NCI-H1092 (cell line): ENCODE measurements at places on chromosomes 2 and 18.

- DNase-seq = no peak
These were observed 9.1 kb downstream of the AGXT start for GRCh38 chr2:240877460-240878340.

- no peak for DNase-seq
These were observed 155.9 kb downstream of the DIS3L2 start for GRCh38 chr2:232117413-232117812.

DNA sequence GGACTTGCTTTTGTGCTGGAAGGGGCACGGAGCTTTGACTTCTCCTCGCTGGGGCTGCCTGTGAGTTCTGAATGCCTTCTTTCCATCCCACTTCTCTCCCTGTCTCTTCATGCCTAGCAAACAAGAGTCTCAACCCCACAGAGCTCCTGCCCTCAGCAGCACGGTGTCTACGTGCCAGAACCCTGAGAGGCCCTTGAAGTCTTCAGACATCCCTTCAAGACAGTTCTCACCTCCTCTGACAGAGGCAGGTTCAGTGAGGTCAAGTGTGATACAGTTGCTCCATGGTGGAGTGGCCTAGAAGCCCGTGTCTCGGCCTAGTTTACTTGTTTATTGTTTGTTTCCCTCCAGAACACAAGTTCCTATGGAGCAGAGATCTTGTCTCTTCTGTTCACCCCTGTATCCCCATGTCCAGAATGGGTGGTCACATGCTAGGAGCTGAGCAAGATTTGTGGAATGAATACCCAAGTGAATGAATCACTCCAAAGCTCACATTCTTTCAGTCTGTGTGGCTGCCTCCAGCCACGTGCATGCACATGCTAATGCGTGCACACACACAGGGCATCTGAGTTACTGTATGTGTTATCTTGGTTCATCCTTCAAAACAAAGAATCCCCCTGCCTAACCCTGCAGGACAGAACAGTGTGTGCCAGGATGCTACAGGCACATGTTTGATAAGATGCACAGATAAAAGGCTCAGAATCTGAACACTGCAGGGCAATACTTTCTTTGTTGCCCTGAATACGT is 391.6 kb downstream of the NBAS start:
- DNase-seq = no peak

DNA sequence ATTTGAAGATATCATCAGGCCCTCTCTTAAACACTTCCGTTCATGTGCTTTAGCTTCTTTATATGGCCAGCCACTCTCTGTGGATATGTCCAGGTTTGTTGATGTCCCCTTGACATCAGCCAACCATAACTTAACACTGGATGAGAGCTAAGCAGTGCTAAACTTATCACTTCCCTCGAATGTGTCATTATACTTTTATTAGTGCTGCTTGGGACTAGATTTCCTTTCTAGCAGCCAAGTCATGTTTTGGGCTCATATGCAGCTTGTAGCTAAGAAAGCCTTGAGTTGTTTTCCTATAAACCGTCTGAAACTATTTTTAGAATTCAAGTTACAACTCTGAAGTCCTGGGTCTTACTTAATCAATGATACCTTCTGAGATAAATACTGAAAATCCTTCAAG is 144.8 kb upstream of the TNP1 start:
- no peak for DNase-seq

DNA sequence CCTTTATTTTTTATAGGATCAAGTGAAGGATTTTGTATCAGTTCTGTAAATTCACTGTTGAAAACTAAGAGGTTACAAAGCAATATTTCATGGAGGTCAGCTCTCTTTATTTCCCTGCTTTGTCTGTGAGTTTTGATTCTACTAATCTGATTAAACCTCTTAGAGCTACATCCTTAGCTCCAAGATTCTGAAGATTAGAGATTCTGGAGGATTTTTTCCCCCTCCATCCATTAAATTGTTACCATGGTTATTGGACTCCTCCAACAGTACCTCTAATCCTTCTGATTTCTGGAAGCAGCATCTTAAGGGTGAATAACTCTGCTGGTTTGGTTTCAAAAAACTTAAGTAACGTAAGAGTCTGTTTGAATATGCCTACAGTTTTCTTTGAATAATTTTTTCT is 110.0 kb downstream of the TANC1 start:
- DNase-seq = no peak

GRCh38 chr2:64325852-64326577 is 127.9 kb upstream of the LGALSL start:
- no peak for DNase-seq

DNA sequence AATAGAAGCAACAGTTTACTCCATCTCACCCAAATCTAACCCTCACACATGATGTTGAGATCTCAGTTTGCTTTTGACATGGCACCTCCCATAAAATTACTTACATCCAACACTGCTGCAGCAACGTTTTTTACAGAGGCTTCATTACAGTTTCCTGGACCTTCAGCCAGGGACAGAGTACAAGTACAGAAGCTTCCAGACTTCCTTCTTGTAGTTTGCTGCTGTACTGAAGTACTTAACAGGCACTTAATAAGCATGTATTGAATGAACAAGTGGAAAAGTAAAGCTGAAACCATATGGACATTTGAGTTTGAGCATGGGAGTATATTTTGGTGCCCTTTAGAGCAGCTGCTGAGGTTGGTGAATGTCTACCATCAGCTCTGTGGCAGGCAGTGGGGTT is 514.2 kb downstream of the PTPRM start:
- no peak for DNase-seq

DNA sequence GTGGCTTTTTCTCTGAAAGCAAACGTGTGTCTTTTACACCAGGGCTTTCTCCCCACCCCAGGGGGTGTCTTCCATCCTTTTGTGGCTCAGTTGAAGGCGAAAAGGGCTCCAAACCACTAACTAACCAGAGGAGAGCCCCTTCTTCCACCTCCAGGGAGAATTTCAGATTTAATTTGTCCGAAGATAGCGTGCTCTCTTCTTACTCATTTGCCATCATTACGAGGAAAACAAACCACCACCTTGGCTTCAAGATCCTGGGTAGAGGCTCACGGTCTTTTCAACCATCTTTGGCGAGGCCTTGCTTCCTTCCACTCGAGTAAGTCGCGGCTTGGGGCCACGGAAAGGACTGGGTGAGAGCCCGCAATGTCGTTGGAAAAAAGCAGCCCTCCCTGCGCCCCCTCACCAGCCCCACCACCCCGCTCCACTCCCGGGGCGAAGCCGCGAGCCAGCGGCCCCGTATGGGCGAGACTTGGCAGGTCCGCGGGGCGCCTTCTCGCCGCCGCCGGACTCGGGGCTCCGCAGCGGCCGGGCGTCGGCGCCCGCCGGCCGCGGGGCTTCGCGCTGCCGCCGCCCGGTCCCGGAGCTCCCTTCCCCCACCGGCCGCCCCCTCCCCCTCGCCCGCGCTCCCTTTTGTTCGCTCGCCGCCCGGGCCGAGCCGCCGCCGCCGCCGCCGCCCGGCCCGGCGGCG is 1.7 kb upstream of the ZNF532 start:
- peak; percentile 61 for DNase-seq

GRCh38 chr2:42951263-42951938 is 159.0 kb upstream of the HAAO start:
- no peak for DNase-seq

DNA sequence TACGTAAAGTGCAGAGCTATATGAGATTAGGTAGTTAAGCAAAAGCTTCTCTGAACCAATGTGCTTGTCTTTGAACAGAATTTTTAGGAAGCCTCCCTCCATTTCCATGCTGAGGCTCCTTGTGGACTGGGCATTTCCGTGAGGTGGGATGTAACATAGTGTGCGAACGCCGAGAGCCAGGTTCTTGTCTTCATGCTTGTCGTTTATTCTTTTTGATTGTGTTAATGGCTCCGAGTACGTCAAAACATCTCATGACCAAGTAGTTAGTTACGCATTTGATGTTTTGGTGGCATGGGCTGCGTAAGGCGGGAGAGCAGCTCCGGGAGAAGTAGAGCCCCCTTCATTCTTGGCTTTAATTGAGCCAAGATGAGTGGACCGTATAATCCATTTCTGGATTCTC is 32.9 kb downstream of the DGKD start:
- DNase-seq = no peak

- DNase-seq = no peak
These were observed 109.5 kb downstream of the LOXHD1 start for GRCh38 chr18:46547520-46547919.

GRCh38 chr2:200364142-200364541 is 57.6 kb downstream of the SPATS2L start:
- DNase-seq = no peak

DNA sequence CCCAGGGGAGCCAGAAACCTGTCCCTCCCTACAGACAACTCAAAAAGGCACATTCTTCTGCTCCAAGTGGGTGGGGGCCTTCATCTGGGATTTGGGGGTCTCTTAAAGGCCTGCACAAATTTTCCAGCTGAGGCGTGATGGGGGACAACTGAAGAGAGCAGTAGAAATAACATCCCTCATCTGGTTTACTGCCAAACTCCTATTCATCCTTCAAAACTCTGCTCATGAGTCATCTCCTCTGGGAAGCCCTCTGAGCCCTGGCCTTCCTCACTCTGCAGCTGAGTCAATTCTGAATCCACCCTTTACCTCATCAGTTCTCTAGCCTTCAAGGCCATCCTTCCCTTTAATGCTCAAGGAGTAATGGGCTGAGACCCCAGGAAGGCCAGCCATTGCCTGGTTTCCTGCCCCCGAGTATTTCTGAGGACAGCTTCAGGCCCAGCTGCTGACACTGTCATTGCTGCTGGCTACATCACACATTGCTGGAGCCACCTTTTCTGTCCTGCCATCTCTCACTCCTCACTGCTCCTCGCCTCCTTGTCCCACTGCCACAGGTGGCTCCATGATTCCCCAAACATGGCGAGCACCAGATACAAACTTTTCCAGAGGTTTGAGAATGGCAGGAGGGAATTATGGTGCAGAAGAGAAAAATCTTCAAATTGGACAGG is 32.2 kb upstream of the GLI2 start:
- DNase-seq = no peak

DNA sequence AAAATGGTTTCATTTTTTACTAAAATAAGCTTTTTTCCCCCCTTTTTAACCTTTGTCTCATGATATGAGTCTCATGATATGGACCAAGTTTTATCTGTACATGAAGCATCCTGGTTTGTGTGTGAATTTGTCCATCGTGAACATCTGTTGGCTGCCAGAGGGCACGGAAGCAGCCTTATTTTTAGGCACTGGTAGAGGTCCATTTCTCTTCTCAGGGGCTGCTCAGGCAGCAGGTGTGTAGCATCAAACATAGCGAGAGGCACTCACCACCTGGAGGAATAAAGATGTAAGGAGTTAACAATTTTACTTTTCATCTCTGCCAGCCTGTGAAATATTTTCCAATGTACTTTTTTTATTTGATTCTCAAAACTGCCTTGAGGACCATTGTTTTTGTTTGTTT is 134.5 kb downstream of the RHBDD1 start:
- DNase-seq = no peak

GRCh38 chr18:4455113-4455811 is at the start of gene DLGAP1:
DLGAP1 (minus strand) TSS chr18:4455307.
- peak; percentile 20 for DNase-seq

GRCh38 chr2:84247532-84247931 is 211.5 kb downstream of the SUCLG1 start:
- no peak for DNase-seq

- DNase-seq = no peak
These were observed 65.7 kb upstream of the RTN4 start for GRCh38 chr2:55115761-55116597.

- DNase-seq = no peak
These were observed 15.4 kb downstream of the AFF3 start for GRCh38 chr2:100126897-100127401.

- DNase-seq = no peak
These were observed 1058.4 kb upstream of the ACVR2A start for GRCh38 chr2:146786396-146786795.

DNA sequence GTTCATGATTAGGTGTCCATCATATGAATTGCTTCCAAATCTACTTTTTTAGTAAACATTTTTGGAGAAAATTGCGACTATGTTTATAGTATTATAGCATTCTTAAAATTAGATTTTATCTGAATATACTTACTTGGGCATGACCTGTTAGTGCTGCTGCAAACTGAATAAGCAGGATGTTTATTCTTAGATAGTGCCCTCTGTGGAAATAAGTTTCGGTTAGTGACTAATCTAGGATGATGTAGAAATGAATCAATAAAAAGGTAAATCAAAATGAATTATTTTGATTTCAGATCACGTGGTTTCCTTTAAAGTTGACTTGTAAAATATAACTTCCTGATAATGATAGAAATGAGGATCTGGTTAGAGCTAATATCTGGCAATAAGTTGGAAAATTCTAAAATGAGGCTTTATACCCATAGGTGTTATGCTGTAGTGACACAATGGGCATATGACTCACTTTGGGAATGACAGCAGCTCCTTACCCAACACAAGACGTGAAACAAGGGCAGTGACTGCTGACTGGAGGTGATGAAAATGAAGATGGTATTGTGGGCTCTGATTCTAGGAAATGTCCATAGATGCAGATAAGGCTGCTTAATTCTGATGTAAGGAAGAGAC is 165.8 kb upstream of the TCF4 start:
- no peak for DNase-seq

DNA sequence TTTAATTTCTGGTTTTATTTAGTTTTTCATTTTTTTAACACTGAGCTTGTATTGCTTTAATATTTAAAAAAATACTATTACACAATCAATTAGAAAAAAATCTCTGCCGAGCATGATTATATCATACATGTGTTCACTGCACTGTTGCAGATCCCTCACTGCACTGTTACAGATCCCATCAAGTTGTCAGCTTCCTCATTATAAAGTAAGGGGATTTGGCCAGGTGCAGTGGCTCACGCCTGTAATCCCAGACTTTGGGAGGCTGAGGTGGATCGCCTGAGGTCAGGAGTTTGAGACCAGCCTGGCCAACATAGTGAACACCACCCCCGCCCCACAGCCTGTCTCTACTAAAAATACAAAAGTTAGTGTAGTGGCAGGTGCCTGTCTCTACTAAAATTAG is 33.0 kb upstream of the METTL21A start:
- DNase-seq = no peak

DNA sequence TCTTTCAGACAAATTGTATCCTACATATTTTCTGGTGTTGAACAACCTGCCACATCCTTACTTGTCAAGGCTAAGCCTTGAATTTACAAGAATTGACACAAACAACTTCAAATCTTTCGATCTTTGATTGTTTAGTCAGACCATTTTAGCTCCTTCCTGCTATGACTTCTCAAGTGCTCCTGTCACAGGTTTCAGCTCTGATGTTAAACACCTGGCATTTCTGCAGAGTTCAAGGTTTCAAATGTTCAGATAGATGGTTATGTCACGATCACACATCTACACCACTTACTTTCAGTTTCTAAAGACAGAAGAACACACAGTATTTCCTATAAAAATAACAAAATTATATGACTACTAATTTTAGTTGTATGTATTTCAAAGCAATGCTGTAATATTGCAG is 84.0 kb downstream of the RND3 start:
- no peak for DNase-seq

- DNase-seq = no peak
These were observed 44.0 kb upstream of the UBE2F start for GRCh38 chr2:237922641-237923361.

- no peak for DNase-seq
These were observed 19.8 kb downstream of the MAP4K4 start for GRCh38 chr2:101717071-101717845.

GRCh38 chr2:236078297-236079255 is 89.6 kb downstream of the GBX2 start:
- DNase-seq = no peak
